ENCODE measurements at places on chromosomes 7 and 10.

- no peak for DNase-seq
Observed at GRCh38 chr10:11810313-11810766, 12.8 kb upstream of the PROSER2 start.

- DNase-seq: peak; percentile 14
Observed at GRCh38 chr7:90345595-90346335, 751 bp upstream of the GTPBP10 start.

DNA sequence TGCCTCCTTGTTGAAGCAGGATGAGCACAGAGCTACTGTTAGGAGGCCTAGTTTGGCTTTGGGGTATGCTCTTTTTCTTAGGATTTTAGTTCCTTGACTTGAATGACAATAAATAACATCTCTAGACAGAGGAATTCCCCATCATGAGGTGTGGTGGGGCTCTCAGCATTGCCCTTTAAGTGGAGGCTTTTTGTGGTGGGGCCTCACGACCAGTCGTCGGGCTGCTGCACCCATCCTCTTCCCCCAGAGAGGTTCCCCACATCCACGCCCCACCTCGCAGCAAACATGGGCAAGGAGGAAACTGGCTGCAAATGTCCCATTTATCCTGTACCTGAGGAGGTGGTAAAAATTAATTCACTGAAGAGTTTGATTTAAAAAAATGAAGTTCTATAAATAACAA is 36.1 kb upstream of the TARP start:
- peak; percentile 47 for DNase-seq

DNA sequence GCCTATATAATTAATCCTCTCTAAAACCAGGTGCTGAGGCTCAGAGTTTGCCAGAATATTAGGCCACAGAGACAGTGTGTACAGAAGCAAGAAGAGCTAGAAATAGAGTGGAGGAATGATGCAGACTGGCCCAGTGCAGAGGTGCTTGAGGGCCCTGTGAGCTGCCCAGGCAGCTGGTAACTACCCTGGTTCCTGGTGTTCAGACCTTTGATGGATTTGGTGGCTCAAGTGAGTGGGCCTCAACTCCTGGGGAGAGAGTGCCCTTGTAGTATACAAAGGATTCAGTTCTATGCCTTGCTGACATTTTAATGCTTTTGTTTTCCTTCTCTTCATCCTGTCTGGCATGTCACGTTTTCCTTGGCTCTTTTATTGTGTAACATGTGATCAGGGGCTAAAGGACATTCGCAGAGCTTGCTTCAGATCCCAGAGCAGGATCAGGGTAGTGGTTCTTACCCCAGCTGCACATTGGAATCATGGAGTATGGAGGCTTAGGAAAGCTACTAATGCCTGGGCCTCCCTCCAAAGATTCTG is 20.0 kb downstream of the LRRC4 start:
- no peak for DNase-seq

DNA sequence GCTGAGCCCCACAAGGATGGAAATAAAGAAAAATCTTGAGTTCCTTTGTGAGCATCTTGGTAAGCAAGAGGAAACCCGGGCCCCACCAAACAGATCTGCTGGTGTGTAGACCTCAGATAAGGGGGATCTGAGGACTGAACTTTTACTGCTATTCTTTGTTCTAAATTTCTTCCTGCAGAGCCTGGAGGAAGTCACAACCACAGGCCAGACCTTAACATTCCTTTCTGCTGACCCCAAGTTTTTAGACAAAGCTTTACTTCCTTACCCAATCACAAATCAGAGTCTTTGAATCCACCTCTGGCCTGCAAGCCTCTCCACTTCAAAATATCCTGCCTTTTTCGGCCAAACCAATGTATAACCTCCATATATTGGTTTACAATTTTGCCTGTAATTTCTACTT is 352.6 kb upstream of the AUTS2 start:
- no peak for DNase-seq
